GM10248 (cell line): ENCODE measurements at places on chromosomes 11 and 22.
A peak's percentile ranks its signal among the peaks of the same experiment; 100 is the strongest.

DNA sequence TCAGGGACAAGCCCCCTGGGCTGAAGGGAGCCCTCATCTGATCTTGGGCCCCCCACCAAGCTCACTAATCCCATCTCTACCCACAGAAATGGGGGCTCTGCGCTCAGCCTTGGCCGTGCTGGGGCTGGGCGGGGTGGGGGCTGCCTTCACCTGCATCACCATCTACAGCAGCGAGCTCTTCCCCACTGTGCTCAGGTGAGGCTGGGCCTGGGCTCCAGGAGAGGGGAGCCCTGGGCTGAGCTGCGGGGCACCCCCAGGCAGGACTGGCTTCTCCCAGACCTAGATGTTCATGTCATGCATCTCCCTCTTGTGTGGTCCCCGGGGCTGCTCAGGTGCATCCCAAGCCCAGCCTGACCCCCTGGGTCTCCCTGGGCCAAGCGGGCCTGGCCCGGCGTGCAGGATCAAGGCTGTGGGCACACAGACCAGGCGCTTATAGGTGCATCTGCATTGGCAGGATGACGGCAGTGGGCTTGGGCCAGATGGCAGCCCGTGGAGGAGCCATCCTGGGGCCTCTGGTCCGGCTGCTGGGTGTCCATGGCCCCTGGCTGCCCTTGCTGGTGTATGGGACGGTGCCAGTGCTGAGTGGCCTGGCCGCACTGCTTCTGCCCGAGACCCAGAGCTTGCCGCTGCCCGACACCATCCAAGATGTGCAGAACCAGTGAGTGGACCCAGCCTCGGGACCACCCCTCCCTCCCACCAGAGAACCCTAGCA is 9.4 kb downstream of the SLC22A12 start:
- DNase-seq: no peak

GRCh38 chr11:119108146-119108856 is 1.2 kb downstream of the C2CD2L start:
- DNase-seq: peak; percentile 51

DNA sequence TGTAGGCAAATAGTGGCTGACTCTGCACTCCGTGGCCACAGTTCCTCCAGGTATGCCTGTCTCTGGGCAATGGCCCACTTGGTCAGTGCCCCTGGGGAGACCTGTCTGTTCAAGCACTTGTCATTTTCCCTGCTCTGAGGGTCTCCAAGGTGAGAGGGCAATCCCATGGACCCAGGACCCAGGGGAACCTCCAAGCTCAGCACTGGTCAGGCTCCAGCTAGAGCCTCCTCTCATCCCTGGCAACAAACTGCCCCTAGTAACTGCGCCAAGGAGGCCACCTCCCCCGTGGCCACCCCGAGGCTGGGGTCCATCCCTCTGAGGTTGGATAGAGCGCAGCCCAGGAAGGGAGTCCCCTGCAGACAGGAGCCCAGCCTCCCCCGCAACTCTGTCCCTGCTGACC is 713 bp upstream of the ANKK1 start:
- DNase-seq: no peak

DNA sequence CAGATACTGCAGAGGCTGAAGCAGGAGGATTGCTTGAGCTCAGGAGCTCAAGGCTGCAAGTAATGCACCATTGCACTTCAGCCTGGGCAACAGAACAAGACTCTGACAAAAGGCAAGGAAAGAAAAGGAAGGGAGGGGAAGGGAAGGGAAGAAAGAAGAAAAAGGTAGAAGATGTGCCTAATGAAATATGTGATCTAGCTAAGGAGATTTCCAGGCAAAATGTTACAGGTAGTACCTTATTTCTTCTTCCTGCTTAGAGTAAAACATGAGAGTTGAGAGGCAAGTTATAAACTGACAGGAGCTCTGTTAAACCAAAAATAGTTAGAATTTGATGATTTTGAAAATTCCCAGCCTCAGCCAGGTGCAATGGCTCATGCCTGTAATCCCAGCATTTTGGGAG is 4.7 kb upstream of the PELI3 start:
- no peak for DNase-seq

- DNase-seq: no peak
These were observed 3.7 kb downstream of the GRIK4 start for GRCh38 chr11:120515186-120515723.

DNA sequence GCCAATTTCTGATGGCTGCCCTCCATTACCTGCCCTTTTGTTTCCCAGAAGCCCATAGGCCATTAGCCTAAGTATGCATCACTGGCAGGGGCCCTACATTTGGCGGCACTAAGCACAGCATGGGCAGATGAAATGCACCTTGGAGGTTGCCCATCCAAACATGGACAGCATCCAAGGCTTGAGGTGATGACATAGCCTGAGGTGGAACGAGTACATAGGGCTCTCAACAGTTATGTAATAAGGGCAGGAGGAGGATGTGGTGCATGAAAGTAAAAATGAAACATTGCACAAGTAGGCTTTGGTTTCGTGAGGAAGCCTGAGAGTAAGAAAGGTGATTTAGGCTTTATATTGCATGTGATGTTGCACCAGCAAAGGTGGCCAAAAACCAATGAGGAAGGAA is 148.1 kb downstream of the FAM76B start:
- DNase-seq: peak; percentile 38

GRCh38 chr11:113162592-113162962 is 151.8 kb upstream of the TTC12 start:
- DNase-seq: no peak

- no peak for DNase-seq
These were observed 2.5 kb upstream of the EED start for GRCh38 chr11:86241956-86242535.

- DNase-seq: no peak
These were observed 267.8 kb downstream of the FAT3 start for GRCh38 chr11:92492372-92492771.

DNA sequence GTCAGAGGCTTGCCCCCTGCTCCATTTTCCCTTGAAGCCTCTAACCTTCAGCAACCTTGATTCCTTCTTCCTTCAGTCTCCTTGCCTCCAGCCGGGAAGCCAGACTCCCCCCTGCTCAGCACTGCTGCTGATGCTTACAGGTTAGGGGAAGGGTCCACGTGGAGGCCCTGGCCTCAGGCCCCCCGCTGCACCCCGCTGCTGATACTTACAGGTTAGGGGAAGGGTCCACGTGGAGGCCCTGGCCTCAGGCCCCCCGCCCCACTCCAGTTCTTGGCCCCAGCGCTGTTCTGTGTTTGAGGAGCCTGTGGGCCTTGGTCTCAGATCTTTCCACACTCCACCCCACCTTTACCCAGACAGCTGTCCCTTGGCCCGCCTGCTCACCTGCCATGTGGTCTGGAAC is 25.6 kb upstream of the PKNOX2 start:
- no peak for DNase-seq

DNA sequence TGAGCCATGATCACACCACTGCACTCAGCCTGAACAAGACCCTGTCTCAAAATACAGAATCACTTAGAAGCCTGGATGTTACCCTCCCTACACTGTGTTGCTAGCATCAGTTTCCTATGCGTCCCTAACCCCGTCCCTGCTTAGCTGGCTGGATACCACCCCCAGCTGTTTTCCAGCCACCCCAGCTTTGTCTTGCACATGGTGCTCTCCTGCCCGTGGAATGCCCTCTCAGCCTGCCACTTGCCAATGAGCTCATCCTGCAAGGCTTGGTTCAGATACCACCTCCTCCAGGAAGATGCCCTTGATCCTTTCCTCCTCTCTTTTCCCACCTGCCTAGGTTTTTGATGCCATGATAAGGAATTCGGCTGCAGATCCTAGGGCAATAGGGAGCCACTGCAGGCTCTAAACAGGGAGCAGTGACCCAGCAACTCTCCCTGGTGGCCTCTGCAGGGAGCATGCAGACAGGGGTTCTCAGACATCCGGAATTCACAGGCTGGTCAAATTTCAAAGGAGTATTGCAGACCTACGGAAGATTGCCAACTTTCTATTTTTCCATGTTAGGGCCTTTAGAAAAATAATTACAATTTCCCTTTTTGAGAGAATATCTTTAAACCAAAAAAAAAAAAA is 52.7 kb upstream of the WNT7B start:
- no peak for DNase-seq

DNA sequence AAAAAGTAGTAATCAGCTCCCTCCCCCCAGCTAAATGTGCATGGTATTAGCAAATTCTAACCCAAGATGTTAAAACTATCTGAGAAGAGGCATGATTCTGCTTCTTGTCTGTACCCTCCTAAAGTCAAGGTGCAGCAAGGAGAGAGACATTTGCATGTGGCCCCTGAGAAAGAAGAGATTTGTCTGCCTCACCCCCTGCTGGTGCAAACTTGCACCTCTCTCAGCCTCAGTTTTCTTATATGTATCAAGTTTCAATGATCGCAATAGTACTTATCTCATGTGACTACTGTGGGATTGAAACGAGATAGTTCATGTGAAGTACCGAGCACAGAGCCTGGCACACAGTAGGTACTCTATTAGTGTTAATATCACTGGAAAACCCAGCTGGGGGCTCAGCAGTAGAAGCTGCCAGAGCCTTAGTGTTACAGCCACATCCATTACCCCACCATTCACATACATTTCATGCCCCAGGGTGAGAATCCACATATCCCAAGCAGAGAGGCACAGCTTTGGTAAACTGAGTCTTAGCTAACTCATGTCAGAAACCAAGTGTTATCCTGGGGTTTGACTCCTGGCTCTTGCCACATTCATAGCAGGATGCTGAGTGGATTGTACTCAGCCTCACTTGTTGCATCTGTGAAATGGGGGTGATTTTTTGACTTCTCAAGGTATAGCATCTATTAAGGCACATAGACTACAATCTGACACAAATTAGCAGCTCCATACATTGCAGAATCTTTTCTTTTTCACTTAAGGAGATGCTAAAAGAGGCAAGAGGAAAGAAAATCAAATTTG is 24.9 kb downstream of the CD44 start:
- no peak for DNase-seq
